Astrocyte (in vitro differentiated cells and primary cell): ENCODE measurements at places on chromosomes 12 and 14.
A peak's percentile ranks its signal among the peaks of the same experiment; 100 is the strongest.

DNA sequence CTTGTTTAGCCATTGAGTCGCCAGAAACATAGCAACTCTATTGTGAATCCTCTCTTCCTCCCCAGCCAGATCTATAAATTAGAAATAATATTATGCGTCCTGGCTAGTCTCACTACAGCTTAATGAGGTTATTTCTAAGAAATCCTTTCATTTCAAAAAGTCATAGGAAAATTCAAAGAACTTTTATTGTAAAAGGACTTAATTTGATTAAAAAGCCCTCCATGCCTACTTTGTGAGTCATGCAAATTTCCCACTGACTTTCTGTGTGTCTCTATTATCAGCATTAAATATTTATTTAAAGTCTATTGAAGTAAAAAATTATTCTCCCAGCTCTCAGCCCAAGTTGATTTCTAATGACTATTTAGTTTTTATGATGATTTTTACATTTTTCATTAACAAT lies 160.7 kb downstream of the PHLDA1 start:
- no peak overlapping the region for H3K4me3 ChIP-seq
- no peak overlapping the region for H3K27ac ChIP-seq
- H3K4me1 ChIP-seq = peaks cover 6% of the 10 kb centered on the region
- no peaks in the 10 kb centered on the region for H3K27me3 ChIP-seq

DNA sequence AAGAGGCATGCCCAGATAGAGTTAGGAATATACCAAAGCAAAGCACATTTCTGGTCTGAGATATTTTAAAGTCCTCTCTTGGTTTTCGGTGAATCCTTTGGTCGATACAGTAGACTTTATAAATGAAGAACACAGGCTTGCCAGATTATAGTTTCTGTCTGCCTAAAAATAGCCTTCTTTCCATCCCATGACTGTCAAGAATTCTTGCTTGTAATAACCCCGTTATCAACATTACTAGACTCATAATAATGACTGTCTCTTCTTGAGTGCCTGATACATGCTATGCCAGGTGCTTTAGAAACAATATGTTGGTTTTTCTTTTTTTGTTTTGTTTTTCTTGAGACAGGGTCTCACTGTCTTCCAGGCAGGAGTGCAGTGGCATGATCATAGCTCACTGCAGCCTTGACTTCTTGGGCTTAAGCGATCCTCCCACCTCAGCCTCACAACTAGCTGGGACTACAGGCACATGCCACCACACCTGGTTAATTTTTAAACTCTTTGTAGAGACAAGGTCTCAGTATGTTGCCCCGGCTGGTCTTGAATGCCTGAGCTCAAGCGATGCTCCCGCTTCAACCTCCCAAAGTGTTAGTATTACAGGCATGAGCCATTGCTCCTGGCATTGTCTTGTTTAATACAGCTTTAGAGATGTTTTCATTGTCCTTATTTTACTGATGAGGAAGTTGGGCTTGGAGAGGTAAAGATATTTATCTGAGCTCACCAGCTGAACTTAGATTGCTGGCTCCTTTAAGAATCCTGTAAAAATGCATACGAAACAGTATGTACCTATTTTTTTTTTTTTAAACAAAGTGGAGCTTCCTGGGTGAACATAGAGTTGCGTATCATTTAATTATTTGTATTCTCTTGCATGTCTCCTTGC lies 30.4 kb downstream of the CHST11 start:
- H3K27ac ChIP-seq = no peak overlapping the region
- H3K36me3 ChIP-seq = no peaks in the 10 kb centered on the region

GRCh38 chr12:110330544-110330943 lies 49.5 kb downstream of the ATP2A2 start:
- peak; percentile 39 for DNase-seq
- no peak overlapping the region for H3K27ac ChIP-seq
- peaks cover 75% of the 10 kb centered on the region for H3K36me3 ChIP-seq
- no peaks in the 10 kb centered on the region for H3K4me1 ChIP-seq

DNA sequence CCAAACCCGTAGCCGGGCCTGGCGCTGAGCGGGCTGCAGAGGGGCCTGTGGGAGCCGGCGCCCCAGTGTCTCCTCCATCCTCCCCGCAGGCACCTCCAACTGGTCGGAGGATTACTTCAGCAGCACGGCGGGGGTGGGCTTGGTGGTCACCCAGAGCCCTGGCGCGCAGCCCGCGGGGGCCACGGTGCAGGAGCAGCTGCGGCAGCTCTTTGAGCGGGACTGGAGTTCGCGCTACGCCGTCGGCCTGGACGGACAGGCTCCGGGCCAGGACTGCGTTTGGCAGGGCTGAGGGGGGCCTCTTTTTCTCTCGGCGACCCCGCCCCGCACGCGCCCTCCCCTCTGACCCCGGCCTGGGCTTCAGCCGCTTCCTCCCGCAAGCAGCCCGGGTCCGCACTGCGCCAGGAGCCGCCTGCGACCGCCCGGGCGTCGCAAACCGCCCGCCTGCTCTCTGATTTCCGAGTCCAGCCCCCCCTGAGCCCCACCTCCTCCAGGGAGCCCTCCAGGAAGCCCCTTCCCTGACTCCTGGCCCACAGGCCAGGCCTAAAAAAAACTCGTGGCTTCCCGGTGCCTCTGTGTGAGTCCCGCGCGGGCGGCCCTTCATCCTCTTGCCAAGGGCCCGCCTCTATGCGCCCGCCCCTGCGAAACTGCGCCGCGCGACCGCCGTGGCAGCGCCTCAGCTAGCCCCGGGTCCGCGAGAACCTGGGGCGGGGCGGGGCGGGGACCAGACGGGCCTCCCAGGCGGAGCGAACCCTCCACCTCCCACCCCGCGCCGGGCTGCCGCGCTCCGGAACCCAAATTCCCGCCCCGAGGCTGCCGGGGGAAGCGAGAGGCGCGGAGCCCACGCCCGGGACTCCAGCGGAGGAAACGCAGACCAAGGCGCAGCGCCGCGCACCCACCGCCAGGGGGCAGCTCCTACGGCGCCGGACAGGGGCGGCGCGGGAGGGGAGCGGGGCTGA lies 8.3 kb downstream of the PLD4 start:
- H3K4me1 ChIP-seq = peaks cover 6% of the 10 kb centered on the region
- DNase-seq = peak; percentile 33
- no peak overlapping the region for H3K27ac ChIP-seq
- H3K36me3 ChIP-seq = no peaks in the 10 kb centered on the region

DNA sequence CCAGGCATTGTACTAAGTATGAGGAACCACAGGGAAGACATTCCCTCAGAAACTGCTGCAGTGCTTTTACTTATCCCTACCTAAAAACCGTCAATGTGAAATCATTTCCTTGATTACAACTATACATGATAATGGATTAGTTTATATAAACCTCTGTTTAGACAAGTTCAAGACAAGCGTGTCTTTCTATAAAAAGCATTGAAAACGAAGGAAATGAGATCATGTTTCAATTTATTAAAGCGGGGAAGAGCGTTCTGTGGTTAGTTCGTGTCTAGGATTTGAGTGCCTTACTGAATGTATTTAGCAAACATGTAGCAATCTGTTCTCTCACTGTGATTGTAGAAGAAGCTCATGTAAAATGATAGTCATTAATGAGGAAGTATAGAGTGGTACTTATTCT lies 37.5 kb downstream of the GALC start:
- H3K36me3 ChIP-seq = no peaks in the 10 kb centered on the region
- H3K27ac ChIP-seq = no peak overlapping the region
- DNase-seq = no peak
- H3K4me3 ChIP-seq = no peak overlapping the region

DNA sequence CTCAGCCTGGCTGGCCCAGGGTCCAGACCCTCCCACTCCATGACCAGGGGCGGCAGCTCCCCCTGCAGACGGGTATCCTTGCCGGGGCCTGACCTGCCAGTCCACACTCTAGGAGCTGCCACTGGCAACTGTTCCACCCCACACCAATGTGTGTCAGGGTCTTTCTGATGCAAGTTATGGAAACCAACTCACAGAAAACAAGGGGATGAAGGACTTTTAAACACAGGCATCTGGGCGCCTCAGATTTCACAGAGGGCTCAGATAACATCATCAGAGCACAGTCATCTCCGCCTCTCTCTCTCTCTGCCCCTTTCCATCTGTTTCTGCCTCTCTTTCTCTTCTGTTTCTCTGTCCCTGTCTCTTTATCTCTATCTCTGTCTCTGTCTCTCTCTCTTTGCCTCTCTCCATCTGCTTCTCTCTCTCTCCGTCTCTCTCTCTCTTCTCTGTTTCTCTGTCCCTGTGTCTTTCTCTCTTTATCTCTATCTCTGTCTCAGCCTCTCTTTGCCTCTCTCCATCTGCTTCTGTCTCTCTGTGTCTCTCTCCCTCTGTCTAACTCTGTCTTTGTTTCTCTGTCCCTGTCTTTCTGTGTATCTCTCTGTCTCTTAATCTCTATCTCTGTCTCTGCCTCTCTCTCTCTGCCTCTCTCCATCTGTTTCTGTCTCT lies 67.4 kb upstream of the FBRSL1 start:
- DNase-seq = no peak
- no peaks in the 10 kb centered on the region for H3K36me3 ChIP-seq
- peaks cover 43% of the 10 kb centered on the region for H3K27me3 ChIP-seq
- no peak overlapping the region for H3K4me3 ChIP-seq
- no peak overlapping the region for H3K27ac ChIP-seq

GRCh38 chr14:85520581-85520980 lies 9.4 kb upstream of the FLRT2 start:
- no peaks in the 10 kb centered on the region for H3K27me3 ChIP-seq
- H3K27ac ChIP-seq = no peak overlapping the region
- H3K4me3 ChIP-seq = no peak overlapping the region
